ENCODE measurements at places on chromosomes 1 and 21. TPM values are rescaled to one million over a fixed set of nuclear protein-coding genes. Genes with fewer than 3 reads are reported as not detected.

Gene CLCA1
- total RNA-seq, result not detected

Gene S100A7A
- total RNA-seq, result not detected

Gene ACKR1
- total RNA-seq, result 7.1 TPM

Gene PLCH2
- total RNA-seq, result 7.0 TPM

Gene ZFP69B
- 6.6 TPM for total RNA-seq

Gene UBE2Q1
- total RNA-seq, result 12.7 TPM

Gene SLAMF1
- total RNA-seq, result 0.21 TPM

Gene UMODL1
- total RNA-seq, result not detected

Gene AGMAT
- total RNA-seq, result 0.48 TPM

Gene INAVA
- total RNA-seq, result 10.1 TPM

Gene OR2G6
- total RNA-seq, result not detected

Gene OR6K3
- not detected for total RNA-seq

Gene RABGGTB
- 108 TPM for total RNA-seq

Gene LORICRIN
- not detected for total RNA-seq

Gene LRIG2
- 49.7 TPM for total RNA-seq

Gene OR2L13
- not detected for total RNA-seq

Gene TINAGL1
- 94.1 TPM for total RNA-seq

Gene PLA2G2F
- total RNA-seq, result 1.3 TPM

Gene OR2M3
- not detected for total RNA-seq

Gene DENND2C
- total RNA-seq, result 8.8 TPM

Gene EXO5
- 9.7 TPM for total RNA-seq

Gene ELAPOR1
- total RNA-seq, result 0.74 TPM

Gene TRIM58
- 3.1 TPM for total RNA-seq

Gene MYCL
- 35.1 TPM for total RNA-seq

Gene ESPN
- 0.58 TPM for total RNA-seq

Gene SPRR5
- total RNA-seq, result not detected

Gene FAM151A
- total RNA-seq, result not detected

Gene KRTAP11-1
- not detected for total RNA-seq

Gene NBPF9
- 20.6 TPM for total RNA-seq

Gene C1orf146
- not detected for total RNA-seq

Gene ANKRD65
- total RNA-seq, result 5.8 TPM

Gene SLC9C2
- total RNA-seq, result not detected

Gene GPR153
- total RNA-seq, result 12.2 TPM

Gene CIART
- total RNA-seq, result 2.4 TPM

Gene IFI6
- 40.2 TPM for total RNA-seq

Gene SLC2A5
- total RNA-seq, result 1.3 TPM

Gene PROK1
- not detected for total RNA-seq

Gene EPHA2
- total RNA-seq, result 11.3 TPM

Gene USH2A
- 0.16 TPM for total RNA-seq

Gene SHCBP1L
- 0.85 TPM for total RNA-seq

Gene STIL
- 13.0 TPM for total RNA-seq

Gene EDN2
- 0.32 TPM for total RNA-seq

Gene PDE4B
- total RNA-seq, result 43.1 TPM

Gene GNAT2
- not detected for total RNA-seq

Gene SLC30A1
- total RNA-seq, result 37.2 TPM

Measured in urinary bladder (tissue), 4 donors.